ENCODE measurements at places on chromosomes 7 and 10. TPM values are rescaled to one million over a fixed set of nuclear protein-coding genes. Genes with fewer than 3 reads are reported as not detected.

Gene ANKRD61
- not detected for total RNA-seq

Gene LLCFC1
- total RNA-seq = not detected

- no peak for DNase-seq
These were observed 77.1 kb downstream of the BMPER start for GRCh38 chr7:33982425-33982786.

DNA sequence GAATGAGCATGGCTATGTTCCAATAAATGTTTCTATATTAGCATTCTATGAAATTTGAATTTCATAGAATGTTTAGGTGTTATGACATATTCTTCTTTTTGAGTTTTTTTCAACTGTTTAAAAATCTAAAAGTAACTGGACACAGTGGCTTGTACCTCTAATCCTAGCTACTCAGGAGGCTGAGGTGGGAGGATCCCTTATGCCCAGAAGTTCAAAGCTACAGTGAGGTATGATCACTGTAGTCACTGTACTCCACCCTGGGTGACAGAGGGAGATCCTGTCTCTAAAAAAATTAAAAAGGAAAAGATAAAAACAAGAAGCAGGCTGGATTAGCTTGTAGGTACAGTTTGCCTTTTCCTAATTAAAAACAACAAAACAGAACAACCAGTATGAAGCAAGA, 95.1 kb downstream of the NRBF2 start:
- DNase-seq = no peak

- no peak for DNase-seq
These were observed 579.0 kb upstream of the FZD8 start for GRCh38 chr10:36221101-36221500.

Gene CPEB3
- total RNA-seq = 8.0 TPM

Gene GNAT3
- total RNA-seq = not detected

Gene MOGAT3
- total RNA-seq = not detected

DNA sequence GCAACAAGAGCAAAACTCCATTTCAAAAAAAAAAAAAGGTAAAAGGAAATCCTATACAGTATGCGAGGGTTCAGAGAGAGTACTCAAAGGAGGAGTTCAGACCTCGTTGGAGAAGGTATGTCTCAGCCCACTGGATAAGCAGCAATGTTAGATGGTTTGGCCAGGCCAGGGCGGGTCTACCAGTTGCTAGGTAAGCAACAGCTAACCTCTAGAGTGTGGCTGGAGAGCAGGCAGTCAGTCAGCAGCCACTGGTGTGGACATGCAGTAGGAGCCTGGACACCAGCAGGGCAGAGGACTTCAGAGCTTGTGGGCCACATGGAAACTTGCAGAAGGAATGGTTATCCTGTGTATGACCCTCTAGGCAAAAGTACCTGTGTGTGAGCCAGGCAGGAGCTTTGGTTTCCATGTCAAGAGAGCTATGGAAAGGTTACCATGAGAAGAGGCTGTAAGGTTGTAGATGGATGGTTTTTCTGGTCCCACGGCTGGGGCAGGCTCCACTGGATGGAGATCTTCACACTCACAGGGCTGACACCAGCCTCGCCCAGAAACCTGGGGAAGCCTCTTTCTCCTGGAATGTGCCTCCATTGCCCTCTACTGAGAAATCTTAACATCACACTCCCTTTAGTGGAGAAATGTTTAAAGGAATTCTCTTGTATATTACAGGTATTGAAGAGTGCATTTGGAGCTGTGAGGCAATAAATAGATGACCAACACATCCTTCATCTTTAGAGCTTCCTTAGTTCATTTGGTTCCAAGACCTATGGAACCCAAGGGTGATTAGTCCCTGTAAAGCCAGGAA, 63.6 kb downstream of the CCDC186 start:
- DNase-seq = no peak

DNA sequence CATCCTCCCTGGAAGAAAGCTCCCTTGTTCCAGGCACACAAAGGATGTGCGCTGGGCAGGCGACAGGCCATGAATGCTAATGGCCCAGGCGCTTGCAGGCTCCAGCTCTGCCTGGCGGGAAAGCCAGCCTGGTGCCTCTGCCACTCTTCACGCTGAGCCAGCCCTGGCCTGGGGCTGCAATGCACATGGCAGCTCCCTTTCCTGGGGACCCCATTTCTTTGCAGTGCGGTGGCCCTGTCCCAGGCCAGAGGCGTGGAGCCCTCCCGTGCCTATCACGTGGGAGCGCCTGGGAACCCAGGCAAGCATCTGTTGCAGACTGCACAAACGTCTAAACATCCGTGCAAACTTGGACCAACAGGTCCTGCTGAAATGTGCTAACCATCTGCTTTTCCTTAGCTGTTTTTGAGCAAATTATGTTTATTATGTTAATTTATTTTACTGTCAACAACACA, 152.1 kb upstream of the LYZL2 start:
- no peak for DNase-seq

Gene ZNF853
- 10.9 TPM for total RNA-seq

DNA sequence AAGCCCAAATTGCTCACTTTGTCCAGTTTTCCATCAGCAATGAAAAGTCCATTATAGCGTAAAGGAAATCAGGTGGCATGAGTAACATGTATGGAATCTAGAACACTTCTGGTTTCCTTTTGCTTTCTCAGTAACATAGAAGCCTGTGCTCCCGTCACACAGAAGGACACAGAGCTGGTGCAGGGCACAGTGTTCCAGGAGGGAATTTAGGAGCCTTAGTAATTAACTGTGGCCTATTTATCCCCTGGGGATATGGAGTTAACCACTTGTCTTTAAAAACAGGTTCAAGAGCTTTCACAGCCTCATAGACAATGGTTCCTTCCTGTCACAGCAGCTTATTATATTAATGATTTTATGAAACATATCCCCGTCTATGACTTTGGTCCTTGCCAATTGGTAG, 189.9 kb downstream of the NEBL start:
- no peak for DNase-seq
